ENCODE measurements at places on chromosomes 13 and 19.

DNA sequence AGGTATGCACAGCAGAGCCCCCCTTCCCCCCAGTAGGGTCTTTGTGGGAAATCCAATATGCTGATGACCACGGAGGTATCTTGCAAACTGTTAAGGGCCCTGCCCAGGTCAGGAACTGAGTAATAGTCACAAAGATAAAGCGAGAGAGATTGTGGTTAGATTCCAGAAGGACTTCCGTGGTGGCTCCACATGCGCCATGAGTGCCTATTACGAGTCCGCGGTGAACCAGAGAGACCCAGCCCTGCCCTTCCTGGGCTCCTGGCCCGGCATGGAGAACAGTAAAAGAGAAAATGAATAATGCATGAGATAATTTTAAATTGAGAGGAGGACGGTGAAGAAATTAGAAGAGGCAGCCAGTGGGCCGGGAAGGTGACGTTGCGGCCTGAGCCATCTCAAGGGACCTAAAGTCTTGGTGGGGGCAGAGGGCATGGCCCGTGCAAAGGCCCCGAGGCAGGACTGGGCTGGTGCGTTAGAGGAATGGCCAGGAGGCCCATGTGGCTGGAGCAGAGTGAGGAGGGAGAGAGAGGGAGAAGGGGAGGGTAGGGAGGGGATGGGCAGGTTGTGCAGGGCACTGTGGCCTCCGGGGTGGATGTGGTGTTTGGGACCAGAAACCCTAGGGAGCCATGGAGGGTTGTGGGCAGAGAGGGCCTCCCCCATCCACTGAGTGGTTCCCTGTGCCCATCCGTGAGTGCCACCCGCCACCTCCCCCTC lies 46.6 kb upstream of the NFIC start:
- DNase-seq = no peak

GRCh38 chr13:100234524-100235136 lies 145.7 kb downstream of the PCCA start:
- no peak for DNase-seq

DNA sequence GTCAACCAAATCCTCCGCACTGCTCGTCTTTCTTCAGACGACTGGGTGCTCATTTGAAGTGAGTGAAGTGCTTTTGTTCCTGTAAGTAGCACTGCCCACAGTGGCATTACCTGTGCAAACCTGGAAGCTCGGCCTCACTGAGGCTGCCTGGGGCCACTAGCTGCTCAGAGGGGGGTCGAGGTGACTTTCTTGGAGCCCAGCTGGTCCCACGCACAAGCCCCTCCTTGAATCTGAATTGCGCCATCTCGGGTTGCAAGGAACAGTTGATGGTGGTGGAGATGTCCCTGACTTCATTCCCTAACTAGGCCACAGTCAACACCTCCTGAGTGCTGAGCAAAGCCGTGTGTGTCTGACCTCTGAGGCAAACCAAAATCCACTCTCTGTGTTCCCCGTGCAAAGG lies 79.3 kb upstream of the GPR183 start:
- DNase-seq = no peak

- no peak for DNase-seq
These were observed 1.4 kb downstream of the ABCA7 start for GRCh38 chr19:1041272-1041834.

DNA sequence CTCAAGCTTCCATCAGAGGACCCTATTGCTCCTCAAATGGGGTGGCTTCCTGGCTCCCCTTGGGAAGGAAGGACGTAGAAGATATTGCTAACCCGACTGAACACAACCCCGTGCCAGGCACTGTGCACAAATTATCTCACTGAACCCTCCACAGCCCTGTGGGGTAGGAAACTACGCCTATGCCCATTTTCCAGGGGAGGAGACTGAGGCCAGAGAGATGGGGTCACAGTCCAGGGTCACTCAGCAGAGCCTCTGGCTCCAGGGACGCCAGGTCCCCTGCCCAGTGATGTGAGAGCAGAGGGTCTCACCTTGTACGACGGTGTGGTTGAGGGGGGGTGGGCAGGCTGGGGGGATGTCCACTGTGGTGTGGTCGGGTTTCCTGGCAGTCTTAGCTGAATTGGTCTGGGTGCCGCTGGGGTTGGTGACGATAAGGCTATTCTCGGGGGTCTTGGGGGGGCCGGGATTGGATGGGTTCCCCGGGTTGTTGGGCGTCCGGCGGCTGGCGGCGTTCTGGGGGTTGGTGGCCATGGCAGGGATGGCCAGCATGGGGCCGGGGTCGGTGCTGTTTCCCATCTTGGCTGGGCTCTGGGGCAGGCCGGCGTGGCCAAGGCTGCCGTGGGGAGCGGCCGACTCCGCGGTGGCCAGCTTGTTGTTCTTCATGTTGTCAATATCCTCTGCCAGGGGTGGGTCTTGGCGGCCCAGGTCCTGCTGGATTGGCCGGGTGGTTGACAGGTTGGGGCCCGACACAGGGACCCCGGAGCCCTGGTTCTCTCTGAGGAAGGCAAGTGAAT lies 136.2 kb downstream of the IER2 start:
- DNase-seq = no peak

DNA sequence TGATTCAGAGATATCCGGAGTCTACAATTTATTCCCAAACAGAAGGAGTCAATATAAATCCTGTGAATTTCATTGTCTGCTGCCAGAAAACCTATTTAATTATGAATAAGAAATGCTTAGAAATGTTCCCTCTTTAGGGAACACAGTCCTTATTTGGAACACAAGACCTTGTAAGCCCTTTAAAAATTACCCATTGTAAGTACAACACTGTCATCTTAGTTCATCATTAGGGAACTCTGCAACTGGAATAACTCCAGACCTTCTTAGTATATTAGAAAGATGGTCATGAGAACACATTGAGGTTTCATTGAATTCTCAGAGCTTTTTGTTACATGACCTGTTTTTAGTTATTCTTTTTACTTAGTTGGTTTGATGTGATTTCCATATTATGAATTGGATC lies 548.5 kb upstream of the KLF12 start:
- DNase-seq = no peak

DNA sequence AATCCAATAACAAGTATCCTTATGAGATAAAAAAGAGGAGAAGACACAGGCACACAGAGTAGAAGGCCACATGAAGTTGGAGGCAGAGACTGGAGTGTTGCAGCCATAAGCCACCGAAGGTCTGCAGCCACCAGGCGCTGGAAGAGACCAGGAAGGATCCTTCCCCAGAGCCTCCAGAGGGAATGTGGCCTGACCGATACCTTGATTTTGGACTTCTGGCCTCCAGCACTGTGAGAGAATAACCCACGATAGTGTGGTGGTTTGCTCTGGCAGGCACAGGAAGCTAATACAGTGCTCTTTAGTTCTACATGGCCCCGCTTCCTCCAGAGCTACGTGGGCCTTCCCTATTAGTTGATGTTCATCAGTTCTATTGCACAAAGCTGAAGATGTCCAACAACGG lies 15.3 kb upstream of the SULT2A1 start:
- no peak for DNase-seq

Data from NCI-H748 treated with DMSO at 0.1 percent for 48 hours (cell line).